ENCODE measurements at places on chromosomes 3 and 15.

DNA sequence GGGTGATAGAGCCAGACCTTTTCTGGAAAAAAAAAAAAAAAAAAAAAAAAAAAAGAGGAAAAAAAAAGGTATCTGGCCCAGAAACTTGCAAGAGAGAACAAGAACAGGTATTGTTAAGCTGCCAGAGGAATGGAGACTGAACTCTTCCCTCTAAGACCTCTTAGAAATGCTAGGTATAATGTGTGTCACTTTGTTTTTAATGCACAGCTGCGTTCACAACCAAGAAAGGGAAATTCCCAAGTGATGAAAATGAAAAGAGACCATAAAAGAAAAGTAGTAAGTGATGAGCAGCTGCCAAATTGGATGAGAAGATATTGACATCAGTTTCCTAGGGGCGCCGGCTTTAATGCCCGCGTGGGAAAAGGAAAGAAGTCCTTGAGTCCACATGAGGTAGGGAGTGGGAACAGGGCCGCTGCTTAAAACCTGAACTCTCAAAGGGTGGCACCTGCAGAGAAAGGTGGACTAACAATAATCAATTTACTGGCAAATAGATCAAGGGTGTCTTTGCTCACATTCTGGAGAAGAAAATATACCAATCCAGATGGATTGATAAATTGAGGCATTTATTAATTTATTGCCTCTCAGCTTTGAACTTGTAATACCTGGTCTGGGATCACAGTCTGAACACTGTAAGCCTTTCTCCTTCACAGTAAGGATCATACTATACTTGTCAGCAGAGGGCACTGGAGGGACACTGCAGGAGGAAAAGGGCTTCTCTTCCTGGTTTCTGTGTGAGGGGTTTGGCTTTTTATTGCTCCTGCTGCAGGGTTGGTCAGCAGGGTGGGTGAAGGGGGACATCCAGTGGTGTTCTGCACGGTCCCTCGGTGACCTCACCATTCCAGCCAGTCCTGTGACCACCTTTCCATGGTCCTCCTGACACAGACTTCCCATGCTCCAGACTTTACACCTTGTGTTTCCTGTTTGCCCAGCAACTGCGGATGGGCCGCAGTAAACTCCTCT lies 131.6 kb downstream of the AQP9 start:
- no peak for DNase-seq

- no peak for DNase-seq
These were observed 65.9 kb upstream of the PAQR5 start for GRCh38 chr15:69232765-69233164.

GRCh38 chr15:38541026-38541425 lies 23.6 kb downstream of the RASGRP1 start:
- DNase-seq, result no peak

GRCh38 chr3:146839727-146840375 lies 234.7 kb upstream of the PLSCR5 start:
- DNase-seq, result no peak

DNA sequence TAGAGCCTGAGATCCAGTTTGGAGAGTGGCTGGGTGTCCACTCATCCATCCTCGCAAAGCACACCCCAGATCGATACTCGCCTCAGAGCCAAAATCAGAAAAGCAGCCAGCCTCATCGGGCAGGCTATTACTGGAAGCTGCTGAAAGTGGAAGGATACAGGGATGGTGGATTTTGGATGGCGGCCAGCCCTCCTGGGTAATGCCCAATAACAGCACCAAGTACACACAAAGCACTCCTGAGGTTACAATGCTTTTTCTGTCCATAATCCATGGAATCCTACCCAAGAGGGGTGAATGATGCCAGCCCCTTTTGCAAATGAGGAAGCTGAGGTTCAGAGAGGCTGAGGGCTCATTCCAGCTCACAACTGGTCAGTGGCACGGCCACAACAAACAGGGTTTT lies 93.1 kb upstream of the SLC6A11 start:
- no peak for DNase-seq

GRCh38 chr15:101006931-101007691 lies 88.0 kb downstream of the LRRK1 start:
- DNase-seq, result peak; percentile 71

DNA sequence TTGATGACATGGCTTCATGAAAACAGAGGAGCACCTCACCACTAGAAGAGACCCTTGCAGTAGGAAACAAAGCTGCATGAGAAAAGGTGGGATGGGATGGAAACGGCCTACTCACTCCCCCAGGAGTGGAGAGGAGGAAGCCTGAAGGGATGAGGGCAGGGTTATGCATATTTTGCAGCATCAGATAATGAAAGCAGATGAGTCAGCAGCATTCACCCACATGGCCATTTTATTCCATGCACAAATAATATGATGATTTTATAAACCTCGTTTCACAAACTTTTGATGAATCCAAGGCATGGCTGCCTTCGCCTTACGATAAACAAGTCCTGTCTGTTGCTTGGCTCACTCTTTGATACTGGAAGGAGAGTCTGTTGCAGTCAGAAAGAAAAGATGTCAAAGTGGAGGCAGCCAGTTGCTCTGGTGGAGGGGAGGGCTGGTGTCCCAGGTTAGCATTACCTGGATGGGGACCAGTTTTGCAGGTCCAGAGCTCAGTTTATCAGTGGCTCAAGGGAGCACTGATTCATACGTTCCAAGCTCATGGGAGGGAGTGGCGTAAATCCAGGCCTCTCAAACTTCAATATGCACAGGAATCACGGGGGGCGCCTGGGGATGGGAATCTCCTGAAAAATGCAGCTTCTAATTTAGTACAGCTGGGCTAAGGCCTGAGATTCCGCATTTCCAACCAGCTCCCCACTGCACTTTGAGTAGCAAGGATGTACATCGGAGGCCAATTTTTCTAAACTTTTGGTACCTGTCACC lies 9.2 kb upstream of the EHD4 start:
- no peak for DNase-seq

- DNase-seq, result no peak
These were observed 60.1 kb downstream of the UACA start for GRCh38 chr15:70703096-70703878.

DNA sequence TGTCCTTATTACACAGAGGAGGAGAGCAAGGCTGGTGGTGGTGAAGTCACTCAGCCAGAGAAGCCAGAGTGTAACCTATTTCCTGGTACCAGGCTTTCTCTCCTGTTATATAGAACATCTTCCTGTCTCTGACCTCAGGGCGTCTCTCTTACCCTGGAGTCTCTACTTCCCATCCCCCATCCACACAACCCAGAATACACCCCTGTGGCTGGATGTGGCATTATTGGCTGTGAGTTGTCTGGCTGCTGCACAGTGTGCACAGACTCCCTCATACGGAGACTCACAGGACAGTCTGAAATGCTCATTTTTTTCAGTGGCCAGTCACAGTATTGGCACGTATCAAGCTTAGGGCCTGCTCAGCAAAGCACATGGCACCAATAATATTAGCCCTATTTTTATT lies 8.6 kb downstream of the PODXL2 start:
- no peak for DNase-seq

- DNase-seq, result no peak
These were observed 7.3 kb upstream of the C15orf39 start for GRCh38 chr15:75194397-75194796.

Data from stimulated activated CD4-positive, alpha-beta T cell treated with anti-CD3 and anti-CD28 coated beads, Interleukin-4, amount 100 ng/mL, for 1 hour (primary cell).